T47D (cell line): ENCODE measurements at places on chromosomes 16 and 17.

GRCh38 chr16:67571464-67571863 is 9.1 kb downstream of the CTCF start:
- no peak for DNase-seq

GRCh38 chr17:81075307-81075706 is 40.4 kb downstream of the BAIAP2 start:
- DNase-seq = no peak

- DNase-seq = no peak
These were observed 23.4 kb downstream of the SMIM36 start for GRCh38 chr17:55487695-55488432.

GRCh38 chr16:68991075-68991474 is 114.4 kb upstream of the HAS3 start:
- DNase-seq = no peak

- DNase-seq = no peak
These were observed 947 bp downstream of the SLC7A6OS start for GRCh38 chr16:68309799-68310198.

DNA sequence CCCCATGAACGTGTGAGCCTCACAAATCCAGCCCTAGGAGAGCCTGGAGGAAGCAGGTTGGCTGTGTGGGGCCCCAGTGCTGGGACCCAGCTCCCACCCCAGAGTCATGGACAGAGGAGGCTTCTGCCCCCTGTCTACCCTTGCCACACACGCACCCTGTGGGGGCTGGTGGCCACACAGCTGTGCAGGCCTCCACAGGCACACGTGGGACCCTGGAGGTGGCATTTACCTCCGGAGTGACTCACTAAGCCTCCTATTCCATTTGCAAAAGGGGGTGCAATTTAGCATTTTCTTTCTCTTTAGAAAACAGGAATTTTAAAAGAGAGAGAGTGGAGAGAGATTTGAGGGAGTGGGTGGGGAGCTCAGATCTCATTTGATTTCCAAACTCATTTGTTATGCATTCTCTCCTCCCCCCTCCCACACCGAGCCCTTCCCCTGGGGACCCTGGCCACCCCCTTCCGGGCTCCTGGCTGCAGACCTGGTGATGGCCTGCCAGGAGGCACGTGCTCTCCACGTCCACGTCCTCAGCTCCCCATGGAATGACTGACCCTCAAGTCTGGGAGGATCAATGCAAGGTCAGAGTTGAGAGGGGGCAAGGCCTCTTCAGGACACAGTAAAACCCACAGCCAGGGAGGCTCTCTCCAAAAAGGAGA is 6.8 kb downstream of the PITPNM3 start:
- DNase-seq = no peak

GRCh38 chr16:81623365-81624102 is 155.6 kb upstream of the PLCG2 start:
- peak; percentile 81 for DNase-seq

- DNase-seq = no peak
These were observed 366.3 kb downstream of the NPIPA8 start for GRCh38 chr16:17970157-17970765.

DNA sequence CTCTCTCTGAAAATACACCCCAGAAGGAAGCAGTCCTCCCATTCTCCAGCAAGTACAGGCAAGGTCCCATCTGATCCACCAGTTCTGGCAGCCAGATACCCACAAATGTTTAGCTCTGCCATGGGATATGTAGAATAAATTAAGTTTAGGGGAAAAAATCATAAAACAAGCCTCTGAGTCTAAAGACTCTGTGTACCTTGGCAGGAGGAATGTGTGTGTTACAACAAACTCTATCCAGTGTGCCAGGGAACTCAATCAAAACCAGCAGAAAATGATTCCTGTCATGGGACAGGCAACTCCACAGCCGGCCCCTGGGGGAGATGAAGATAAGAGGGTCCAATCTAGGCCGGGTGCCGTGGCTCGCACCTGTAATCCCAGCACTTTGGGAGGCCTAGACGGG is 73.4 kb downstream of the MRM3 start:
- no peak for DNase-seq

GRCh38 chr17:72715906-72716572 is 376.4 kb downstream of the SLC39A11 start:
- DNase-seq = no peak

- DNase-seq = no peak
These were observed 210.1 kb upstream of the HS3ST4 start for GRCh38 chr16:25481636-25482035.

DNA sequence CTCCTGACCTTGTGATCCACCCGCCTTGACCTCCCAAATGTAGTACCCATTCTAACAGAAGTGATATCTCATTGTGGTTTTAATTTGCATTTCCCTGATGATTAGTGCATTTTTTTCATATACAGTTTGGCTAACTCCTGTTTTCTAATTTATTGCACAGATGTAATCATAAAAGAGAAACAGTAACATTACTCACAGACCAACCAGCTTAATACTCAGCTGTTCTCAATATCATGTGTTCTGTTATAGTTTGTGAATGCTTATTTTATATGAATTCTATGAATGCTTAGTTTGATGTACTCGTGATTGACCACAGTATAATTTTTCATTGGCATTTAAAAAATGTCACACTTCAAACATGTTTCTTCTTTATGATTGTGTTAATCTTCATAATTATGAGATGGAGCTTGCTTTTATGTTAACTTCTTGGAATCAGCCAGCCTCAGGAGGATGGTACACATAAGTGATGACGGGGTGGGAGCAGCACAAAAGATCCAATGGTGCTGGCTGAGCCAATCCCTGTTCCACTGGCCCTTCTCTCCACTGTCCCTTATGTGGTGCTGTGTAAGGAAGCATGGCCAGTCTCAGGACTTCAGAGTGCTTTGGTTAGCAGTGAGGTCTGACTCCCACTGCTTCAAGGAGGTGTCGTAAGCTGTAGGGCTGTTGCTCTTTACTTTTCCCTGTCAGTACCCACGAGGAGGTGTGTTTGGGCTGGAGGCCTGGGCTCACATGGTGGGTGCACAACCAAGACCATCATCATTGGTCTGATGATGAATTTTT is 191.0 kb downstream of the SPECC1 start:
- no peak for DNase-seq

GRCh38 chr16:825341-826061 is 25.0 kb upstream of the GNG13 start:
- DNase-seq = no peak

DNA sequence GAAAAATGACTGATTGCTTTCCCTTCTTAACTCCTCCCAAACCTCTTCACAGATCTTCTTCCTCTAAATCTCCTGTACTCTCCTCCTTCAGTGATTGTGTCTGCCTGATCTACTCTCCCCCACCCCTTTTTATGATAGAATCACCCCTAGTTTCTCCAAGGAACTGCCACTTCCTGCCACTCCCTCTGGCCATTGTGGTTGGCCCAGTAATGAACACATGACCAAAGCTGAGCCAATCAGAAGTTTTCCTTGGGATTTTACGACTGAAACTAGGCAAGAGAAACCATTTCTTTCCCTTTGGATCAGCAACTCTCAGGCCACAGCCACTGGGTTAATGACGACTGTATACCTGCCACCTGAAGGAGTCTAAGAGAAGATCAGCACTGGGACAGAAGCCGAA is 15.9 kb downstream of the IRX3 start:
- no peak for DNase-seq

DNA sequence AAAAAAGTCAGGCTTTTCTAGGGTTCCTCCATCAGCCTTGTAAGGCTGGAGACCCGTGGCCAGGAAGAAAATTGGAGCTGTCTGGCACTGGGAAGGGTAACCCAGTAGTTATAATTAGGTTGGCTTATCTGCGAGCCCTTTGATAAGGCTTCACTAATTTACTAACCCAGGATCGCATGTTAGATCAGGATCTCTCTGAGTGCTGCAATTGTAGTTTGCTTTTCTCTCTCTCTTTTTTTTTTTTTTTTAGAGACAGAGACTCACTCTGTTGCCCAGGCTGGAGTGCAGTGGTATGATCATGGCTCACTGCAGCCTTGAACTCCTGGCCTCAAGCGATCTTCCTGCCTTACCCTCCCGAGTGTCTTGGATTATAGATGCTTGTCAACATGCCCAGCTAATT is 17.0 kb downstream of the ABCC1 start:
- no peak for DNase-seq

DNA sequence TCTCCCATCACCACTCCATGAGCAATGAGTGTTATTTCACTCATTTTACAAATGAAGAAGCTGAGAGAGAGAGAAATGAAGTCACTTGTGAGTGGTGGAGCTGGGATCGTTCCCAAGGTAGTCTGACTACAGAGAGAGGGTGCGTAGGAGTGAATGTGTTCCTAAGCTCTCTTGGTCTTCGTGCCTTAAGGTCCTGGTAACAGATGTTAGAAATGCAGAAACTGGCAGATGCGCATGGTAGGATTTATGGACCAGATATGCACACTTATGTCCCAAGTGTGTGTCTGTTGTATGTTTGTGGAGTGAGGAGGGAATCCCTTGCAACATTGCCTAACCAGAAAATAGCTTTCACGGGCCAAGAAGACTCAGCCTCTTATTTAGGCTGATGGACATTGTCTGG is 93.2 kb upstream of the ZNF469 start:
- DNase-seq = no peak

DNA sequence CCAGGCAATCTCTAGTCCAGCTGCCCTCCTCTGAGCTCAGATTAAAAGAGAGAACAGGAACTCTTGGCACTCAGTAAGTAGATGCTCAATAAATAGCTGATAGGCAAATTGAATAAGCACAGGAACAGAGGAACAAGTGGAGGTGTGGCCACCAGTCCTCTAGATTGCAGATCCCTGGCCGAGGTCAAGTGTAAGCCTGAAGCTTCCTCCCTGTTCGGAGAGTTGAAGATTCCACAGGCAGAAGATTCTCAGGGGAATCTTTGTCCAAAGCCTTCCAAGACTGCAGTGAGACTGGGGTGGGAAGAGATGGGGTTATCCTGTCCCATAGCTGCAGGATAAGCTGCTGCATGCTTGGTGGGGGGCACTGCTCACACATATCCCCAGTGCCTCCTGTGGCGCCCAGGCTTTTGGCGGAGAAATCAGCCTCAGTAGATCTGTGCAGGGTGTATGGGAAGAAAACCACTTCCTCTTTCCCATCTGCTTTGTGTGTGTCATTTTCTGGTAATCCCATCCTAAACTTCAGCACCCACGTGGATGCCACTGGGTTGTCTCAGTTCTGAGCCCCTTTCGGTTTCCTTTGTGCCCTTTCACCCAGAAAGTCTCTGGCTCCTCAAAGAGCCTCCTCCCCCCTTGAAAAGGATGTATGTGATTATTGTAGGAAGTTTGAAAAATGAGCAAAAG is 12.1 kb downstream of the CD300A start:
- no peak for DNase-seq

DNA sequence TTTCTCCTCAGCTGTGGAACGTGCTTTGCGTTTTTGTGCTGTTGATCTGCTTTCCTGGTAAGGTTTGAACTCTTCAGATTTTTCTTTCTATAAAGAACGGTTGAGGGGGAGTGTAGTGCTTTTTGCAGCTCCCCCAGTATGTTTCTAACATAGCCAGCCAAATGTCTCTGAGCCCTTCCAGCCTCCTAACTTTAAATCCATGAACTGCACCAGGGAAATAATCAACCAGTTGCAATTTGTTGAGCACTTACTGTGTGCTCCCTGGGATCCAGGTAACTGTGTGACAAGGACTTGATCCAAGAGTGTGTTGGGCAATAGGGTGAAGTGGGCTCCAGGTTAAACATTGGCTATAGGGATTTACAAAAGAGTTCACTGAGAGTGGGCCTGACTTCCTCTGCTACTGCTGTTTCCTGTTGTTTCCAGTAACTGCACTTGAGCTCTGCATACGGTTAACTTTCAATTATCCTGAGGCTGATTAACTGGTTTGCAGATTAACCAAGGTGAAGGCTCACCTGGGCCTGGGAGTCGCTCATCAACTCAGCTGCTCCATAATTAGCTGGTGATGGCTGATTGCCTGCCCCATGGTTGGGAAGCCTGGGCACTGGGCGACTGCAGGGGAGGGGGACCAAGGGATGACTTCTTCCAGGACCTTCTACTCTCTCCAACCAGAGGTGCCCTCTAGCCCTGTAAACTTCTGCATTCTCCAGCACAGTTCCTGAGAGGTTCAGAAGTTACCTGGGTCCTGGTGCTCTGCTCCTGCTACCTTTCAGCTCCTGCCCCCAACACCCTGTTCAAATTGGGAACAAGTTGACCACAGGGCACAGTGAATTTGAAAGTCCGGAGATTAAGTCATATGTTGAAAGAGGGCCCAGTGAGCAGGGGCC is 19.5 kb downstream of the HLF start:
- peak; percentile 35 for DNase-seq

- no peak for DNase-seq
These were observed 126.4 kb upstream of the ANKFN1 start for GRCh38 chr17:56026915-56027314.

- no peak for DNase-seq
These were observed 10.5 kb downstream of the CBFB start for GRCh38 chr16:67039260-67040020.

DNA sequence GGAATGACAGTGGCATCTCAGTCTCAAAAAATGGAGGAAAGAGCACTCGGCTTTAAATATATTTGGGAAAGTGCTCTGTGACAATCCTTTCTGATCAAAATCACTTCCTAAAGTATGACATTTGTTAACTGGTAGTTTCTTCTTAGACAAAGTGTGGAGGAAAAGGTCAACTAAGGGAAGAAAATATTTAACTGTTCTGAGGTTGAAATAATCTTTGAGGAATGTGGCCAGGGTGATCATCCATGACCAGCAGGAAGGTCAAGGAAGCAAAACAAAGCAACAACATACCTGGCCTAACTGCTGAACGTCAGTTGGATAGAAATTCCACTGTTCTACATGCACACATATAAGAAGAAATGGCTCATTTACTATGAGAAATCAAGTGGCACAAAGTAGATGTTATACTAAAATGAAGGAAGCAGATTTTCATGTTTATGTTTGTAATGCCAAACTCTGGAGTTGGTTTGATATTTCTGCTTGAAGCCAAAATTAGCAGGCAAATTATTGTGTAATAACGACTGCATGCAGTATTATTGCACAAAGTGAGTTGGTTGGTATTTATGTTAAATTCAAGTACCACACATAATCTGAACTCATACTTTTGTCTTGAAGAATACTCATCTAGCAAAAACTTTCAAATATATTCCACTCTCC is 87.3 kb upstream of the CORO6 start:
- DNase-seq = peak; percentile 38

DNA sequence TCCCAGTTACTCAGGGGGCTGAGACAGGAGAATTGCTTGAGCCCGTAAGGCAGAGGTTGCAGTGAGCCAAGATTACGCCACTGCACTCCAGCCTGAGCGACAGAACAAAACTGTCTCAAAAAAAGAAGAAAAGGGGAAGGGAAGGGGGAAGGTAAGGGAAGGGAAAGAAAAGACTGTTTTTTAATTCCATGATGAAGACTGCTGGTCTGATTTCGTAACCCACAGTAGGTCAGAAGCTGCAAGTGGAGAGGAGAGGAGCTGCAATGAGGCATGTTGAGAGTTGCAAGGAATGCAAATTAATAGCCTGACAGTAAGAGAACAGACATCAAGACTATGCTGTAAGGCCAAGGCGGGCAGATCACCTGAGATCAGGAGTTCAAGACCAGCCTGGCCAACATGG is 33.3 kb downstream of the HELZ start:
- DNase-seq = no peak
